Ascending aorta (tissue), 2 donors: ENCODE measurements at places on chromosomes 12 and 14.
A peak's percentile ranks its signal among the peaks of the same experiment; 100 is the strongest.

DNA sequence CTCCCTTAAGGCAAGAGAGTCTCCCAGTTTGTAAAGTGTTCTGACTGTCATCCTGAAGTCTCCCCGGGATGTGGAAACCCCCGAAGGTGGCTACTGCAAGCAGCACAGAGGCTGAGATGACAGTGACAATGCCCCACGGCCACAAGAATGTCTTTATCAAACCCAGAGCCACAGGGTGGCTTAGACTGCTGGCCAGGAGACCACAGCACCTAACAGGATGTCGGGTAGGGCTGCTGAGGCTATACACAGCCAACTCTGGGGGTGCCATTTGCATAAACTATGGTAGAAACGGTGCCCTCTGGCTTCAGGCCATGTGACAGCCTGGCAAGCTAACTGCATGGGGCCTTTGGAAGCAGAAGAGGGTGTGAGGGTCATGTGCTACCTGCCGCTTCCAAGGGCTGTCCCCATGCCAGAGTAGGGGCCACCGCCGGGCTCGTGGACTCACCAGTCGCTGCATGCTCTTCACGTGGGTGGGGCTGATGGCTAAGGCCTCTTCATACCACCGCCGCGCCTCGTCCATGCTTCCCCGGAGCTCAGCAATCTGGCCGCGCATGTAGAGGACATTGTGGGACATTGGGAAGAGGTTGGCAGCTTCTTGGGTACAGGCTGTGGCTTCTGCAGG lies 180.9 kb downstream of the CALM1 start:
- peaks cover 4% of the 10 kb centered on the region for H3K36me3 ChIP-seq
- no peaks in the 10 kb centered on the region for H3K27me3 ChIP-seq
- no peak overlapping the region for H3K4me3 ChIP-seq
- H3K4me1 ChIP-seq: no peaks in the 10 kb centered on the region
- DNase-seq: no peak
- no peak overlapping the region for H3K27ac ChIP-seq

DNA sequence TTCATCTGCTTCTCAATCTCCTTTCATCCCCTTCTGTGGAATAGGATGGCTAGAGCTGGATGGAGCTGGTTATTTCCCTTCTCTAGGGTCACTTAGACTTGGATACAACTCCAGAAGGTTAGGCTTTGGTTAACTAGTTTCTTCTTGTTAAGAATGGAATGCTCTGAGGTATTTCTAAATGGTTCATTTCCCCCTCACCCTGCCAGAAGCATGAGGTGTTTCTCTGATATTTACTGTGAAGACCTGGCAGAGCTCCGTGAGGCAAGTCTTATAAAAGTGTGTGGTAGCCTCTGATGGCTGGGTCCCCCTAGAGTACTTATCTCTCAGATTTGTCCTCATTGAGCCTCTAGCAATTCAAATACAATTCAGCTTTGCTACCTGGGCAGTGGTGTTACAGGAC lies 207.9 kb downstream of the SLC16A7 start:
- peak overlapping the region; percentile 53 for H3K4me3 ChIP-seq
- no peaks in the 10 kb centered on the region for H3K4me1 ChIP-seq
- no peak for DNase-seq
- peak overlapping the region; percentile 31 for H3K27ac ChIP-seq
- H3K27me3 ChIP-seq: no peaks in the 10 kb centered on the region

DNA sequence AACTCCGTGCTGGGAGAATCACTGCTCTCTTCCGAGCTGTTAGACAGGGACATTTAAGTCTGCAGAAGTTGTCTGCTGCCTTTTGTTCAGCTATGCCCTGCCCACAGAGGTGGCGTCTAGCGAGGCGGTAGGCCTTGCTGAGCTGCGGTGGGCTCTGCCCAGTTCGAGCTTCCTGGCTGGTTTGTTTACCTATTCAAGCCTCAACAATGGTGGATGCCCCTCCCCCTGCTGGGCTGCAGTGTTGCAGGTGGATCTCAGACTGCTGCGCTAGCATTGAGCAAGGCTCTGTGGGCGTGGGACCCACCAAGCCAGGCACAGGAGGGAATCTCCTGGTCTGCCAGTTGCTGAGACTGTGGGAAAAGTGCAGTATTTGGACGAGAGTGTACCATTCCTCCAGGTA lies 43.7 kb downstream of the GPR137C start:
- H3K36me3 ChIP-seq: no peaks in the 10 kb centered on the region
- no peak overlapping the region for H3K4me3 ChIP-seq
- DNase-seq: no peak
- no peaks in the 10 kb centered on the region for H3K27me3 ChIP-seq
- no peaks in the 10 kb centered on the region for H3K4me1 ChIP-seq
- no peak overlapping the region for H3K27ac ChIP-seq

DNA sequence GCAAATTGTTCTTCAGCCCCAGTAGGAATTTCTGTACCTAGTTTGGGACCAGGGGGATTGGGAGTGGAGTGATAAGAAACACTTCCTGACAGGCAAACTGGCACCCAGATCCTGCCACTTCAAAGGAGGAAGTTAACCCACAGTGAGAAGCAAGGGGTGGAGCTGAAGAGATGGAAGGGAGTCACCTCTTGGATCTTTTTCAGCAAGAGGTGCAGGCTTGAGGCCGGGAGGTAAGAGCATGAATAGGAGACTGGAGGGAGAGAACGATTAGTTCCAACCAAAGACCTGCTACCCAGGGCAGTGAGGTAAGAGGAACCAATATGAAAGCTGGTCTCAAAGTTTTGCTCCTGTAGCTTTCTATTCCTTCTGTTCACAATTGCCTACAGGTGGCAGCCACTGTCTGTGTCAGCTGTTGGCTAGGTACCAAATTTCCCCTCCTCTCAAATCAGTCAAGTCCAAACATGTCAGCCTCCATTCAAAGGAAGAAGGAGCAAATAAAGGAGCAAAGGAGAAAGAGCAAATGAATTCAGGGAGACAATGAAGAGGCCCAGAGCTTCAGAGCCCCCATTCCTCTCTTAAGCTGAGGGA lies 14.9 kb upstream of the TAC3 start:
- no peak for DNase-seq
- no peaks in the 10 kb centered on the region for H3K4me1 ChIP-seq

GRCh38 chr14:56996721-56997399 lies 186.6 kb upstream of the OTX2 start:
- H3K27me3 ChIP-seq: no peaks in the 10 kb centered on the region
- DNase-seq: no peak
- H3K4me3 ChIP-seq: no peak overlapping the region

- DNase-seq: no peak
- peak overlapping the region; percentile 81 for H3K27ac ChIP-seq
- H3K4me1 ChIP-seq: peaks cover 27% of the 10 kb centered on the region
- H3K27me3 ChIP-seq: no peaks in the 10 kb centered on the region
- H3K4me3 ChIP-seq: no peak overlapping the region
- H3K36me3 ChIP-seq: no peaks in the 10 kb centered on the region
Observed at GRCh38 chr12:19869413-19869812, 430.1 kb downstream of the AEBP2 start.

- no peak for DNase-seq
- H3K4me1 ChIP-seq: no peaks in the 10 kb centered on the region
- no peaks in the 10 kb centered on the region for H3K36me3 ChIP-seq
Observed at GRCh38 chr12:214003-214741, at the start of gene SLC6A12. Gene SLC6A12 (minus strand): TSS chr12:214157. CDS start chr12:209986, 4,171 bp downstream.

DNA sequence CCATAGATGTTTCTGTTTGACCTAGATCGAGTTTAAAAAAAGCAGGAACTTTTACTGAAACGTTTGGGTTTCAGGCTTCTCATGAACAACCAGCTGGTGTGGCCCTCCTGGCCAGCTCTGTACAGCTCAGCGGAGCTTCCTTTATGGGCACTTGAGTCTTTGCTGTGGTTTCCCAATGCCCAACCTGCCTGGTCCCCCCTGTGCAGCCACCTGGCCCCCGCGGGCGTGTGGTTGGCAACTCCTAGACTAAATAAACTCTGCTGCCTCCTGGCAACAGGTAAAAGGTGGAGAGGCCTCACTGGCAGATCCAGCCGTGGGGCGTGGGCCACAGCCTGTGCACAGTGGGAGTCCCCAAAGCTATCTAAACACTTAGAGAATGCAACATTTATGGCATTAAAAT lies 38.7 kb downstream of the ADGRD1 start:
- no peak for DNase-seq
- H3K4me3 ChIP-seq: no peak overlapping the region
- no peak overlapping the region for H3K27ac ChIP-seq

DNA sequence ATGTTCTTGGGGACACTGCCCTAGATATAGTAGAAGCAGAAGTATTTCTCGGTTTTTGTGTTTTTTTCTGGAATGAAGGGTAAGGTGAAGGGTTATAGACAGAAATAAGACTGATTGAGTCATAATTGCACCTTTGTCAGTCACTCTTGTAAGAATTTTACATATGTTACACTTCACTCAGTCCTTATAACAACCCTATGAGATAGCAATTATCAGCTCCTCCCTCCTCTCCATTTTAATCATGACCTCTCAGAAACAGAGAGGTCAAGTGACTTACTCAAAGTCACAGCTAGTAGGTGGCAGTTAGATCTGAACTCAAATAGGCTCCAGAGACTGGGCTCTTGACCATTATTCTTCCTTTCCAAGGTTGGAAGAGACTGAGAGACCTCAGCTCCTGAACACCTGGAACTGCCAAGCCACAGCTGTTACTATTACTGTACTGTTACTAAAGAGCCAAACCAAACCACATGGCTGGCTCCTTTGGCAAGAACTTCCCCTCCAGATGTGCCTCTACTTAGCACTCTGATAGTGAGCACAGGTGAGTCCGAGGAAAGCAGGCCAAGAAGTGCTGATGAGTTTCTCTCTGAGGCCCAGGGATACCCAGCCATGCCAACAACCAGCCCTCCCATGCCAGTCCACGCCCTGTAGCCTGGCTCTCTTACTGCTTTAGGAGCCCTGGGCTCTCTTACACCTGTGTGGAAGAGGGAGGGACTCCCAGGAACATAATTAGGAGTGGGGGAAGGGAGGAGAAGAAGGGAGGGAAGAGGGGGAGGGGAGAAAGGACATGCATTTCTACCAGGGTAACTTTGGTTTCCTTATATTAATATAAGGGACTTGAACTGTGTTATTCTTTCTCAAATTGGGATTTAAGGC lies 121.3 kb downstream of the CRADD start:
- no peaks in the 10 kb centered on the region for H3K4me1 ChIP-seq
- no peak for DNase-seq
- H3K4me3 ChIP-seq: no peak overlapping the region
- no peak overlapping the region for H3K27ac ChIP-seq
- H3K27me3 ChIP-seq: no peaks in the 10 kb centered on the region

GRCh38 chr12:74889563-74890236 lies 319.9 kb downstream of the KCNC2 start:
- H3K4me3 ChIP-seq: no peak overlapping the region
- H3K36me3 ChIP-seq: no peaks in the 10 kb centered on the region
- no peaks in the 10 kb centered on the region for H3K4me1 ChIP-seq

- no peaks in the 10 kb centered on the region for H3K4me1 ChIP-seq
- H3K36me3 ChIP-seq: peaks cover 15% of the 10 kb centered on the region
- no peak overlapping the region for H3K27ac ChIP-seq
- DNase-seq: no peak
Observed at GRCh38 chr12:109440851-109441490, 36.1 kb downstream of the KCTD10 start.

GRCh38 chr14:23661542-23661941 lies 25.4 kb downstream of the DHRS2 start:
- no peaks in the 10 kb centered on the region for H3K36me3 ChIP-seq
- no peaks in the 10 kb centered on the region for H3K27me3 ChIP-seq
- H3K4me1 ChIP-seq: no peaks in the 10 kb centered on the region
- no peak overlapping the region for H3K4me3 ChIP-seq
- DNase-seq: no peak

DNA sequence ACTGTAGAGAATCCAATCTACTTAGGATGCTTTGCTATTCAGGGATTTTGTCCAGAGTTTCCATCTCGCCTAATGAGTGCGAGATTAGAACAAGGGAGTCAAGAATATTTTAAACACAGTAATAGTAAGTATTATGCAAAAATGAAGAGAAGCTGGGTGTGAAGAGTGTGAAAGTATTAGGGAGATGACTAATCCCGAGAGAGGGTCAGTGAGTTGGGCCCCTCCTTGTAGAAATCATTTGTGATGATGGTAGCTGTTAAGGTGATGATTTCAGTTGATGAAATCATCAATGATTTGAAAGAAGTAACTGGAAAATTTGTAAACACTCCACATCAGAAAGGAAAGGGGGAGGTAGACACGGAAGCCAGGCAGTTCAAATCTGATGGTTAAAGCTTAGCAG lies 478.9 kb upstream of the MGAT4C start:
- H3K36me3 ChIP-seq: no peaks in the 10 kb centered on the region
- no peak overlapping the region for H3K27ac ChIP-seq
- no peak for DNase-seq
- H3K4me1 ChIP-seq: no peaks in the 10 kb centered on the region

- no peaks in the 10 kb centered on the region for H3K27me3 ChIP-seq
- no peak for DNase-seq
Observed at GRCh38 chr14:54818201-54819133, 84.2 kb downstream of the GCH1 start.

DNA sequence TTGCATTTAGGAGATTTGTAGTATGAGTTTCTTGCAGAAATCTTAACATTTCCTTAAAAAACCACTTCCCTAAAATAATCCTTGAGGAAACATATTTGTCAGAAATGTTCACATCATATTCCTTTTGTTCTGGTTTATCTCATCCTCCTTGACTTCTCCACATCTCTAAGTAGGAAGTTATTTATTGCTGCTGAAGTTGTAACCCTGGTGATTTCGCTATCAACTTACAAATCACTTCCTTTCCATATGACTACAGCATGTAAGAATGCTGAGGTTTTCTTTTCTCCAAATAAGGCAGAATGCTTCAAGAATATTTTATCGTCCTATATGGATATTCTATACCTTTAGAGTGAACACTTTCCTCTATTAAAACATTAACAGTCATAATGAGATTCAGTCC lies 751.7 kb downstream of the NRXN3 start:
- H3K27ac ChIP-seq: no peak overlapping the region
- no peaks in the 10 kb centered on the region for H3K36me3 ChIP-seq
- H3K27me3 ChIP-seq: no peaks in the 10 kb centered on the region
- DNase-seq: no peak
- H3K4me1 ChIP-seq: no peaks in the 10 kb centered on the region
- H3K4me3 ChIP-seq: no peak overlapping the region

DNA sequence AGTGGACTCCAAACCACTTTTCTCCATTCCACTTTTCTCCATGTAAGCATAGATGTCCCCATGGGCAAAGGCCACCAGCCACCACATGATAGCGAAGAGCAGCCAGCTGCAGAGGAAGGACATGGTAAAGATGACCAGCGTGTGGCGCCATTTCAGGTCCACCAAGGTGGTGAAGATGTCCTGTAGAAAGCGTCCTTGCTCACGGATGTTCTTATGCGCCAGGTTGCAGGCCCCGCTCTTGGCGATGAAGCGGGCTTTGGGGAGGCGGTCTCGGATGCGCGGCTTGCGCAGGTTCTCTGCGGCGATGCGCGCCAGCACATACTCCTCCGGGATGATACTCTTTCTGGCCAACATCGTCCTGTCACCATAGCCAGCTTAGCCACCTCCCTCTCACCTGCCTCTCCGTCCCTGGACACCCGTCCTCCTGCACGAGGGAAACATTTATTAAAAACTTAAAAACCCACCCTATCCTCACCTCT lies 1.2 kb downstream of the KCNJ8 start:
- H3K27me3 ChIP-seq: no peaks in the 10 kb centered on the region
- H3K36me3 ChIP-seq: no peaks in the 10 kb centered on the region
- H3K27ac ChIP-seq: peak overlapping the region; percentile 54
- no peak for DNase-seq
- no peaks in the 10 kb centered on the region for H3K4me1 ChIP-seq
